ENCODE measurements at places on chromosomes 5 and 9.

DNA sequence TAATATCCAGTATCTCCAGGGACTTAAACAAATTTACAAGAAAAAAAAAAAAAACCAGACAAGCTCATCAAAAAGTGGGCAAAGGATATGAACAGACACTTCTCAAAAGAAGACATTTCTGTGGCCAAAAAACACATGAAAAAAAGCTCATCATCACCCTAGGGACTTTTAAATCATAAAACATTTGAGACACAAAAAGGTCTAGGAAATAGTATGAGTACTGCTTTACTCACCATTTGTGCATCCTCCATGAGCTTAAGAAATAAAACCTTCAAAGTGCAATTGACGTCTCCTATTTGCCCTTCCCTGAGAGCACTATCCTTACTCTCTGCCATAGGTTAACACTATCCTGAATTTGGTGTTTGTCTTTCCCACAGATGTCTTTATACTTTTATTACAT is 193.7 kb upstream of the NREP start:
- no peak for DNase-seq

- no peak for DNase-seq
These were observed 25.1 kb downstream of the ACSL6 start for GRCh38 chr5:131986161-131986912.

GRCh38 chr5:116343961-116344360 is 230.7 kb downstream of the SEMA6A start:
- no peak for DNase-seq

- DNase-seq: no peak
These were observed 35.8 kb downstream of the WNK2 start for GRCh38 chr9:93219692-93220091.

DNA sequence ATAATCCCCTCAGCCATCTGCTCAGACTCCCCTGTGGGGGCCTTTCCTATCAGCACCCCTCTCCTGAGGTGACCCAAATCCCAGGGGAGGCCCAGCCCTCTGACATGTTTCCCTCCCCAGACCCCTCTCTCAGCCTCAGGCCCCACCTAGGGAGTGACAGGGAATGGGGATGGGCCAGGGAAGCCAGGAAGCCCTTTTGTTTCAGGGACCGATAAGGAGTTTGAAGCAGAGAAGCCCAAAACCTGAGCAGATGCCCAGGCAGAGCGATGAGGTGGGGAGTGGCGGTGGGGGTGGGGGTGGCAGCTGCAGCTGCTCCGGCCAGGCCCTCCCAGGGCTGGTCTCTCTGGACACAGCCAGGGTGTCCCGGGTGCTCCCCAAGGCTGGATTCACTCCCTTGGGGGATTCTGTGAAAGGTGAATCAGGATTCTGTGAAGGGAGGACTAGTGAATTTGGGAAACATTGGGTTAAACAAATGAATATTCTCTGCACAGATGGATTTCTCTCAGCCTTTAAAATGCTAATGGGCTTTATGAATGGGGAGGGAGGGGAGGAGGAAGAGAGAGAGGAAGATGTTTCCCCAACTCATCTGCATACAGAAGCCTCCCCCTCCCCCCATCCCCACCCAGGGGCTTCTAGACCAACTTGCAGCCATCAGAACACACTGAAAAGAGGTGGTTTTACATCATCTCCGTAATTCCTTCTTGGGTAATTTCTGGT is 17.4 kb downstream of the AKNA start:
- no peak for DNase-seq

GRCh38 chr9:76677481-76678055 is 86.7 kb upstream of the PCA3 start:
- no peak for DNase-seq

GRCh38 chr5:168706655-168707069 is 127.5 kb upstream of the PANK3 start:
- DNase-seq: no peak

GRCh38 chr9:74322661-74323314 is 174.3 kb upstream of the RORB start:
- no peak for DNase-seq

- no peak for DNase-seq
These were observed 130.0 kb downstream of the ENC1 start for GRCh38 chr5:74510476-74511075.

DNA sequence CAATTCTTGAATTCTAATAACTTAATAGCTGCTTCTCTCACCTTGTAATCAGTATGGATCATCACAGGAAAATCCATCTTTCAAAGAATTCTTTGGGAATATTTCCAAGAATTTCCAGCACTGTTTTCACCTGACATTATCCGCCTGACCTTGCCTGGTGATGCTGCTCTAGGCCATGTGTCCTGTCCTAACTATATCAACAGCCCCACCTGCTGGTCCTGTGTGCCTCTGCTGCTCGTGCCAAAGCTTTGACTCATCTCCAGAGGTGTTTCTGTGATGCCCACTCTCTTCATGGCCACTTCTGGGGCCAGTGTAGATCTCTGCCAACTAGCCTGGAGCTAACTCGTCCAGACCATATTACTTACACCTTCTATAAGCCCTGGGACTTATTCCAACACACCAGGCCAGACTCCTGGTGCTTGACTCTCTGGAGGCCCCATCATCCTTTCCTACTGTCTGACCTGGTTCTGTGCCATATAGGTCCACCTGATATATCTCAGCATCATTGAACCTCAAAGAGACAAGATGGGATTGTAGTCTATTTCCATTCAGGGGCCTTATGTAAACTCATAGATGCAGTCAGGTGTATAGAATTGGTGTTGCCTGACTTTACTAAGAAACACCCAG is 67.5 kb upstream of the CKMT2 start:
- no peak for DNase-seq

- DNase-seq: no peak
These were observed 67.5 kb downstream of the HTR4 start for GRCh38 chr5:148586796-148587195.

GRCh38 chr5:118775790-118776499 is 212.4 kb downstream of the DTWD2 start:
- no peak for DNase-seq

DNA sequence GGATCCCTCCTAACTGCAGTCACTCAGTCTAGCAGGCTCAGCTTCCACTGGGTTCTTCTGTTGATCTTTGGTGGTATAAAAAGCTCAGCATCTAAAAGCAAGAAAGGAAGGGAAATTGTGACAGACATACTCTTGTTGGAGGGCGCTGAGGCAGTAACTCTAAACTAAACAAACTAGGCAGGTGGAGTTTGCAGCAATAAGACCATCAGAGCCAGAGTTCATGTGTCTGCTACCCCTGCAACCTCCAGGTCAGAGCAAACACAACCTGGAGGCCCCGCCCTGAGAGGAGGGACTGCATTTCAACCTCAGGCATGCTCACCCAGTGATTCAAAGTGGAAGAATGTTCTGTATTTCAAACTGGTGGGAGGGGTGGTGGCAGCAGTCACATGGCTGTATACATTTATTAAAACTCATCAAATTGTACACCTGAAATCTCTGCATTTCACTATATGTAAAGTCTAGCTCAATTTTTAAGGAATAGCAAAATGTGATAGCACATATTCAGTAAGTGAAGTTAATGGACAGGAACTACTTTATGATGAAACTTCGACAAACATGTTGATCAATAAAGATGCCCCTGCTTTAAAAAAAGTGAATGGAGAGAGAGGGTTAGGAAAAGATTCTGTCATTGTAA is 7.1 kb downstream of the ACTL7A start:
- DNase-seq: no peak
